ENCODE measurements at places on chromosomes 11 and 22.

DNA sequence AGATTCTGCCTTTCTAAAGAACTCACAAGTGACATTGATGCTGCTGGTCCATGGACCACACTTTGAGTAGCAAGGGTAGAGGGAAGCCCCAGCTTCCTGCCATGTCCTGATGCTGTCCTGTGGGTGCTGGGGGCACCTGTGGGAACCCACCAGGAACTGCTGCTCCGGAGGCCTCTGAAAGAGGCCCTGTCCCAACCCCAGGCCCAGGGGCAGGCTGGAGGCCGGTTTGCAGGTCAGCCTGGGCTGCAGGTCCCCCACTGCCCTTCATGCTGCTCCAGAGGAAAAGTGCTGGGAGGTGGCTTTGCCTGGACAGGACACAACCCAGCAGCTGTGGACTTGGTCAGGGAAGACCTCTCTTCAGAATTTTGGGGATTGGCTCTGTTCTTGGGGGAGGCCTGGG, 44.8 kb upstream of the SLC22A12 start:
- DNase-seq = no peak

DNA sequence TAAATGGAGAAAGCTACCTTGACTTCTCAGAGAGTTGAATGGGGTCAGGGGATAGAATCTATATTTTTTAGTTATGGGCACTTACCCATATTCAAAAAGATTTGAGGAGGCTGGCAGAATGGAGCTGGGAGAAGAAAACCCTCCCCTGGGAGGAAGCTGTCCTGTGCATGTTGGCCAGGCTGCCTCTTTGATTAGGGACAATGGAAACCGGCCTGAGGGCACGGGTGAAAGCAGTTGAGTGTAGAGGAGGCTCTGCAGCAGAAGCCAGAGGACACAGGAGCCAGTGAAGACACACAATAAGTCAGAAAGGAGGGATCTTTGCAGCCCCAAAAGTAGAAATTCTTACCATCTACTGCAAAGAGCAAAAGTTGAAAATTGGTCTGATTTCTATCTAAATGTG, 66.6 kb upstream of the B3GAT1 start:
- DNase-seq = no peak

- no peak for DNase-seq
Measured at GRCh38 chr11:113715882-113716625, 9.9 kb upstream of the TMPRSS5 start.

- peak; percentile 64 for DNase-seq
Measured at GRCh38 chr11:74138572-74138971, 32.2 kb downstream of the C2CD3 start.

DNA sequence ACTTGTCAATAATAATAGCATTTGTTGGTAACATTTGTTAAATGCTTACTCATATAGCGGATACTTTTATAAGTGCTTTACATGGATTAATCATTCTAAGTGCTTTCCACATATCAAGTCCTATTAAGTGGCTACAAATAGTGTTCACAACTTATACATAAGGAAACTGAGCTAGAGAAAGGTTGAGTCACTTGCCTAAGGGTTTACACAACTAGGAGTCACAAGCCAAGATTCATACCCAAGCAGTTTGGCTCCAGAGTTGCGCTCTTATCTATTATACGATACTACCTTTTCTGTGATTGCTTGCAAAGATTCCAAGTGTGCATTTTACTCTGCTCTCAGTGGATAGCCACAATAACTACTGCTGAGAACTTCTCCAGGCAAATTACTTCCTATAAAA, 215.9 kb upstream of the CCDC90B start:
- DNase-seq = no peak

- DNase-seq = no peak
Measured at GRCh38 chr11:63380130-63380529, 10.5 kb downstream of the SLC22A9 start.

DNA sequence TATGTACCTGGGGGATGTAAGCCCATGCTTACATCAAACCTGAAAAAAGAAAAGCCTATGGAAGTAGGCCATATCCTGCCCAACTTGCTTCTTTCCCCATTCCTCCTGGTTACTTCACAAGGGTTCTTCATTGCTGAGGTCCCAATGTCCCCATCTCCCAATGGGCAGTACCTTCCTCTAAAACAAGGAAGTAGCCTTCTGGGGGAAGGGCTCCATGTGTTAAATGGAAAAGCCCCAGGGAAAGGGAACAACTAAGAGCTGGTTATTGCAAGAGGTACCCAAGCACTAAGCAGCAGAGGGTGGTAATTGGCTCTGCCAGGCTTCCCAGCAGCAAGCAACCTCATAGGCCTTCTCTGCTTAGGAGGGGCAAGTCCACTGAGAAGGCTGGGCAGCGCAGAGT, 11.3 kb downstream of the TMEM216 start:
- no peak for DNase-seq

DNA sequence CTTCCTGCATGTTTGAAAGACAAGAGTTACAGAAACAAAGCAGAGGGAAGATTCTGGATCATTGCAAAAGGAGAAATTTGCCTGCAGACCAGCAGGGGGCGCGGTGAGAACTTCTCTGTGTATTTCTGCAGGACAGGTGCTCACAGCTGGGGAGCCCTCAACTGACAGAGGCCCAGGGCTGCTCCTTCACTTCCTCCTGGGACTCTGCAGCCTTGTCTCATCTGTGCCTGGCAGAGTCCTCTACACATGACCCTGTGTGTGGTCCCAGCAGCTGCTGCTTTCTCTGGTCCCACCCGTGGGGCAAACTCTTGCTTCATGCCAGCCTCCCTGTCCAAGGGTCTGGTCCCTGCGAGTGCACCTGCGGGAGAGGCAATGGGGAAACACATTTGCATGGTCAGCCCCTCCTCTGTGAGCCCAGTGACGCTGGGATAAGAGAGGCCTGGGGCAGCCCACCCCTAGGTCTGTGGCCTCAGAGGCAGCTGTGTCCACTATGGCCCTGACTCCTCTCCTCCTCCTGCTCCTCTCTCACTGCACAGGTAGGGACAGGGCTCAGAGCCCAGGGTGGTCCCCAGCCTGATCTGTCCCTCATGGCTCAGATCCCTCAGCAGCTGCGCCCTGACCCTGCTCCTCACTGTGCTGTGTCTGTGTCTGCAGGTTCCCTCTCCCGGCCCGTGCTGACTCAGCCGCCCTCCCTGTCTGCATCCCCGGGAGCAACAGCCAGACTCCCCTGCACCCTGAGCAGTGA, 43.2 kb upstream of the VPREB1 start:
- DNase-seq = no peak

DNA sequence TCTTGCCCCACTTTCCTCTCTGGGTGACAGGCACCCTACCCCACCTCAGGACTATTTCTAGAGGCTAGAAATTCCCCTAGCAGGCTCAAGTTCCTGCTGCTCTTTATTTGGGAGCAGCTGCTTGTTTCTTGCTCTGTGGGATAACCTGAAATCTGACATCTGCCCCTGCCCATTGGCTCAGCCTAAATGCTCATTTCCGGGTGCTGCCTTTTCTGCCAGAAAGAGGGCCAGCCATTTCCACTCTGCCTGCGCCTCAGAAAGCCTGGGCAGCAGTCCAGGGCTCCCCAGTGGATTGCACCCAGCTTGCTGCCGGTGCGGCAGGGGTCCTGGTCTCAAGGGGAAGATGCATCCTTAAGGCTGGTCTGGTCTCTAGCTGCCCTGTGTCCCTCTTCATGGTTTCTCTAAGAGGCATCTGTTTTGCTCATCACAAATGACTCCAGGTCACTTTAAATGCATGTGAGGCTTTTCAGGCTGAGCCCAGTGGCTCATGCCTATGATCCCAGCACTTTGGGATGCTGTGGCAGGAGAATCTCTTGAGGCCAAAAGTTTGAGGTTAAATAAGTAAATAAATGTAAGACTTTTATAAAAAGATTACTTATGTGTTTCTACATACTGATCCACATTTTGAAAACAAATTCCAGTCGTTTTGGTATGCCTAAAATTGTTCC, 10.3 kb upstream of the PNPLA5 start:
- peak; percentile 9 for DNase-seq

- DNase-seq = no peak
Measured at GRCh38 chr11:123255909-123256308, 60.9 kb upstream of the CLMP start.

- DNase-seq = no peak
Measured at GRCh38 chr11:88508759-88509581, 171.4 kb upstream of the CTSC start.

DNA sequence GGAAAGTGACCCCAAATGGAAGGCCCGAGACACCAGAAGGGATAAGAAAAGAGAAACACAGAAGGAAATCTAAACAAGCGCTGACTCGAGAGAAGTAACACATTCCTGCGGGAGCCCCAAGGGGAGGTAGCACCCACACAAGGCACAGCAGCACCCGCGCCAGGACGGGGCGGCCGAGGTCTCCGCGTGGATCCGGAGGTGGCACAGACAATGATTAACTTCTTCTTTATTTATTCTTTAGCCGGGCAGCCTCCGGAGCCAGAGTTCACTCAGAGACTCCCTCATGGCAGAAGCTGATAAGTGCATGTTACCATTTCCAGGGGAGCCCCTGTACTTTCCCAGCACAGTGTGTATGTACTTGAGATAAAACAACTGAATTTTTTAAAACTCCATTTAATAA, 5.1 kb downstream of the TOLLIP start:
- DNase-seq = no peak

DNA sequence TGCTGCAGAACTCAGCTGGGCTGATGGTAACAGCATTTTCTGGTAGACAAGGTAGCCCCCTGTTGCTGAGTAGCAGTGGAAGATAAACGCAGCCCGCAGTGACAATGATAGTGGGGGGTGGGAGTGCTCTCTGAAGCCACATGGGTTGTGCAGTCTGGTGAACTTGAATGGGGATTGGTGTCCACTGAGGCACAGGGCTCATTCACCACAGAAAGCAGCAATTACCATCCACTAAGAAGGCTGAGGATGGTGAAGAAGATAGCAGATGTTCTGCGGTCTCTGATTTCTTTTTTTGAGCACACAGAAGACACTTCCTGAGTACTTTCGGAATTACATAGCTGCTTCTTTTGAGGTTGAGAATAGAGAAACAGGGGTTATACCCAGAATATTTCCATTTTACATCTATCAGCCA, 150.3 kb downstream of the LRRC4C start:
- DNase-seq = no peak

DNA sequence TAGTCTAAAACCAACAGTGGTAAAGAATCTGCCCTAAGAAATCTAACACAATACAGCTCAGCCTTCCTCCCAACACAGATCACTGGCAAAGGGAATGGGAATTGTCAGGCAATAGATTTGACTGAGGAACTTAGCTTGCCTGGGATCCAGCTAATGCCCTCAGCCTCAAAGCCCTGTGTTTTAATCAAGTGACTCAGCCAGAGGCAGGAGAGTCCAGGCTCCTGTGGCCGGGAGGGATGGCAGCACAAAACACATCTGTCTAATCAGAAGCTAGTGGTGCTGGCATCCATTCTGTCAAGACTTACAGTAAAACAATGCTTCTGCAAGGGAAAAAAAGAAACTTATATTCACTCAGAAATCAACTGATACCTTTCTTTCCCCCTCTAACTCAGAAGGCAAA, 5.6 kb downstream of the SYTL2 start:
- DNase-seq = no peak

DNA sequence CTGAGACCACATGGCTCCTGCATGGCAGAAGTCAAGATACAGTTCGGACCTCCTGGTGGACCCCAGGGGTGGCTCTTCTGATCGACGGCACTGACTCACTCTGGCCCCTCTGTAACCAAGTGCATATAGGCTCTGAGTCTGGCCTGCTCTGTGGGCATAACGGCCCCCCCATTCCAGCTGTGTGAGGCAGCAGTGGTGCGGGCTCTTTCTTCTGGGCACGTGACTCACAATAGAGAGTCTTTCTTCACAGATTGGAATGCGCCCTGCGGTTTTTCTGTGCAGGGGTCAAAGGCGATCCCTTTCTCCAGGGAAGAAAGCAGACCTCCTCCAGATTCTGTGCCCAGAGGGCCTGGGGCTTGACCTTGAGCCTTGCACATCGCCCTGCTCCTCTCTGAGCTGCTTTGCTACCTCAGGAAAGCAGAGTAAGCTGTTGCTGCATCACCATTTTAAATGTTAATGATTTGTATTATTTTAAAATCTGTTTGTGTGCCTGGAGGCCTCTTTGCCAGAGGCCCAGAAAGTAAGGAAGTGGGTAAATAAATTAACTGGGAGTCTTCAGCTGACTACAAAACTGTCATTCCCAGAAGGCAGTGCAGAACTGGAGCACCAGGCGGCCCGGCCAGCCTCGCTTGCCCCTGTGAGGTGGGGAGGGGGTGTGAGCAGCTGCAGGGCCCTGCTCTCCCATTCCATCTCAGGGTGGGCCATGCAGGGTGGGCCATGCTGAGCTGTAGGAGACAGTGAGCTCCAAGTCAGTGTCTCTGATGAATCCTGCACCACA, 199.0 kb downstream of the GRIK4 start:
- DNase-seq = peak; percentile 6

- DNase-seq = no peak
Measured at GRCh38 chr22:35915477-35916013, 113.1 kb downstream of the RBFOX2 start.

- DNase-seq = no peak
Measured at GRCh38 chr11:93484716-93485115, 58.5 kb downstream of the SMCO4 start.

- DNase-seq = peak; percentile 3
Measured at GRCh38 chr22:43889860-43890253, 2.0 kb downstream of the PNPLA5 start.

- DNase-seq = peak; percentile 56
Measured at GRCh38 chr11:72813740-72814285, 398 bp upstream of the ATG16L2 start.

DNA sequence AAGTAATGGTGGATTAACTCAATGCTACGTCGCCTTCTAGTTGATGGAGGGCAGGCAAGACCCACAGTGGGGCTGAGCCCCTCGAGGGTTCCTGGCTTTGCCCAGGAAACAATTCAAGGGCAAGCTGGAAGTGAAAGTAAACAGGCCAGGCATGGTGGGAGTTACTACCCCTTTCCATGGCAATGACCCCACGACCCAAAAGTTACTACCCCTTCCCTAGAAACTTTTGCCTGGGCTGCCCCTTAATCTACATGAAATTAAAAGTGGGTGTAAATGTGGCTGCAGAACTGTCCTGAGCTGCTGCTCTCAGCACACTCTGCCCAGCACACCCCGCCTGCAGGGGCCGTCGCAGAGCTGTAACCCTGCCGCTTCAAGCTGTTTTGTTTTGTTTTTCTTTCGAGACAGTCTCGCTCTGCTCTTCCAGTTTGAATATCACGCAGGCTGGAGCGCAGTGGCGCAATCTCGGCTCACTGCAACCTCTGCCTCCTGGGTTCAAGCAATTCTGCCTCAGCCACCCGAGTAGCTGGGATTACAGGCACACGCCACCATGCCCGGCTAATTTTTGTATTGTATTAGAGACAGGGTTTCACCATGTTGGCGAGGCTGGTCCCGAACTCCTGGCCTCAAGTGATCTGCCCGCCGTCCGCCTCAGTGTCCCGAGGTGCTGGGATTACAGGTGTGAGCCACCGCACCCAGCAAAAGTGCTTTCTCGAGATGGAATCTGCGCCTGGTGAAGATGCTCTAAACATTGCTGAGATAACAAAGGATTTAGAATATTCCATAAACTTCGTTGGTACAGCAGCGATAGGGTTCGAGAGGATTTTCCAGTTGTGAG, 5.9 kb upstream of the RNH1 start:
- DNase-seq = no peak

DNA sequence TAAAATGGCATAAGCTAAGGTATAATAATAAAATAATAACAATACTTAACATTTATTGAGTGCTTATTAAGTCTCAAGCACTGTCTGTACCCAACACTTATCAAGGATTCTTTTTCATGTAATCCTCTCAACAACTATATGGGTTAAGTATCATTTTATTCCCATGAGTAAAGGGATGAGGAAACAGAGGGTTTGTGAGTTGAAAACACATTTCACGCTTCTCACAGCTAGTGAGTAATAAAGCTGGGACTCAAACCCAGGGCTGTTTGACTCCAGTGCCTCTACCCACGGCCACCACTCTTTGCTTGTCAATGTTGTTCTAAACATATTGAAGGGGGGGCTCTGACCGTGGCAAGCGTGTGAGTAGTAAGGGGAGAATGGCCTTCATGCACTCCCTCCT, 8.7 kb downstream of the CD3E start:
- no peak for DNase-seq

All from amniotic stem cell (primary cell).